ENCODE measurements at places on chromosomes 6 and 20.

GRCh38 chr6:27374824-27375612 is 13.5 kb upstream of the ZNF391 start:
- DNase-seq: peak; percentile 23

GRCh38 chr6:167572841-167573271 is 248.0 kb downstream of the TTLL2 start:
- no peak for DNase-seq

- DNase-seq: no peak
These were observed 28.7 kb downstream of the COL11A2 start for GRCh38 chr6:33163540-33163939.

GRCh38 chr6:7389162-7389450 is 436 bp downstream of the CAGE1 start:
- DNase-seq: peak; percentile 31

GRCh38 chr6:134983823-134984222 is 33.9 kb upstream of the ALDH8A1 start:
- no peak for DNase-seq

DNA sequence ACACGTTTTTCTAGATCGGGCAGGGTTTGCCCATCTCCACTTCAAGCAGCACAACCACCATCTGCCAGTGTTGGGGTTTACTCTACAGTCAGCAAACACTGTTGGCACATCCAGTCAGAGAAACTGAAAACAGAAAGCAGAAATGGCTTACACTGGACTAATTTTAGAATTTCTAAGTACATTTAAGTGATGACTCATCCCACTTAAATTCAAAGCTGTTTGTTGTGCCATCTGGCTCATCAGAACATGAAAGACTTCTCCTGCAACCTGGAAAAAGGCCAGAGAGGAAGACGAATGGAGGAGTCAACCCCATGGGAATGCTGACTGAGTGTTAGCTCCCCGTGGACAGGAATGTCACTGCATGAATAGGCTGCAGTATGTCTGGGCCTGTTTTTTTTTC is 21.8 kb downstream of the FAM209B start:
- DNase-seq: no peak

DNA sequence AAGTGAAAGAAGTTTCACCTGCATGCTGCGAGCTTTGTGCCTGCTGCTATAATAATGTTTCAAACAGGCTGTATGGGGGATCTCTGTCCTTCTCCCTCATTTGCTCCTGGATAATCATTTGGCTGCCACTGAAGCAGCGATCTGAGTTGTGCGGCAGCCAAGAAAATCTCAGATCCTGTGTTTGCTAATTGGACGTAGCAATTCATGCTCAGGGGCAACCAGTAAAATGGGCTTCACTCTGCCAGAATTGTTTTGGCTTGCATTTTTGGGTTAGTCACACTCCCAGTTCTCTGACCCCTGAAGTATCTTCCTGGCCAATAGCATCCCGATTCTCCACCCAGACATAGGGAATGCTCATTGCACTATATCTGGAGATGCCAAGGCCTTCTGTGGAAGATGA is 13.7 kb upstream of the STXBP5 start:
- DNase-seq: no peak

DNA sequence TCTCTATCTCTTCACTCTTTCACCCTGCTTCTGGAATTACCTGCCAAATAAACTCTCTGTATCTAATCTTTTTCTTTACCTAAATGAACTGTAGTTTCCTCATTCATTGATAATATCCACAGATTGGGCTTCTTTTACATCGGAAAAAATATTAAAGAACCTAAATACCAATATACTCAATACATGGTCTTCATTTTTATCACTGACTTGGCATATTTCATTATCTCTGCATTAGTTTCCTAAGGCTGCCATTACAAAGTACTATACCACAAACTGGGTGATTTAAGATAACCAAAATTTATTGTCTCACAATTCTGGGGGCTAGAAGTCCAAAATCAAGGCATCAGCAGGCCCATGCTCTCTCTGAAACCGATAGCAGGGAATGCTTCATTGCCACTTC is 411.9 kb upstream of the SPTLC3 start:
- no peak for DNase-seq

DNA sequence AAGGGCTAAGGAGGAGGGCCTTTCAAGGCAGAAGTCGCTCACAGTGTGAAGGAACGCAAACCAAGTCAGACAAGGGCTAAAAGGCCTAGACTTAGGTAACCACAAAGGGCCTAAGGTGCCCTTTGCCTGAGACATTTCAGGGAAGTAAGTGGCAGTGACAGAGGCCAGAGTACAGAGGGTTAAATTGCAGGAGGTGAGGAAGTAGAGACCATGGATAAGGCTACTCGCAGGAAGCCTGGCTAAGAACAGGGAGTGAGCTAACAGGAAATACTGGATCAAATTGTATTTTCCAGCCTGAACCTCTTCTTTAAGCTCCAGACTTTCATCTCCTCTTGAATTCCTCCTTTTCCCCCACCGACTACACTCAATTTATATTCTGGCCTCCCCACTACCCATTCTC is 16.6 kb downstream of the ZHX3 start:
- DNase-seq: no peak

DNA sequence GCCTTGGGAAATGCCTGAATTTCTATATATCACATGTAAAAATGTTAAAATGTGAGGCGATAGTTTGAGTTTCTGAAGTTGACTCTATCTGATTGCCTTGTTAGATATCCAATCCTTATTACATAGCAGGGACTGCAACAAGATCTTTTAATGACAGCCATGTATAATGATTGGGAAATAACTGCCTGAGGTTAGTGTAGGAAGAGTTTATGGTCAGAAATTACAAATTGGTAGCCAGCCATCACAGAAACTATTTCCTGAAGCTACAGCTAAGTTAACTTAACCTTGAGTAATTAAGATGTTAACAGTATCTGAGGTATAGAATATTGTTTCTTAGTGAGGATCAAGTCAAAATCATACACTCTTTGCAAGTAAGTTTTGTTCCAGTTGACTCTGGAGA is 41.0 kb downstream of the AKIRIN2 start:
- no peak for DNase-seq

GRCh38 chr6:161361529-161361928 is 87.7 kb upstream of the AGPAT4 start:
- DNase-seq: no peak

GRCh38 chr6:41767112-41767833 is 12.4 kb downstream of the FRS3 start:
- DNase-seq: no peak

GRCh38 chr6:87922196-87922946 is 125.3 kb upstream of the SPACA1 start:
- no peak for DNase-seq

DNA sequence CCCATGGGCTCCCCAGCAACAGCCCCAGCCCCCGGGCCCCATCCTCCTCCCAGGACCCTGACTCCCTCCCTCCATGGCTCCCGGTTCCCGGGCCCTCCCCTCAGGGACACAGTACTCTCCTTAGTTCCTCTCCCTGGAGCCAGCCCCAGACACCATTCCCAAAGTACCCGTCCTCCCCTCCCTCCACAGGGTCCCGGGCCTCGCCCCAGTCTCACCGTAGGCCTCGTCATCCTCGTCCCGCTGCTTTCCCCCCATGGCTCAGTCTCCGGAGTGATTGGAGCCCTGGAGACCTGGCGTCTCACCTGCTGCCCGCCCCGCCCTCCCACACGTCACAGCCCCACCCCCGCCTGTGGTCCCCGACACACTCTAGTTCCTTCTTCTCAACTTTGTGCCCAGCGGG is at the start of gene SLC44A4:
Gene SLC44A4 (minus strand): TSS at position 272 of the 400 bp plus-strand sequence. CDS start 17 bp downstream, at position 255.
- no peak for DNase-seq

DNA sequence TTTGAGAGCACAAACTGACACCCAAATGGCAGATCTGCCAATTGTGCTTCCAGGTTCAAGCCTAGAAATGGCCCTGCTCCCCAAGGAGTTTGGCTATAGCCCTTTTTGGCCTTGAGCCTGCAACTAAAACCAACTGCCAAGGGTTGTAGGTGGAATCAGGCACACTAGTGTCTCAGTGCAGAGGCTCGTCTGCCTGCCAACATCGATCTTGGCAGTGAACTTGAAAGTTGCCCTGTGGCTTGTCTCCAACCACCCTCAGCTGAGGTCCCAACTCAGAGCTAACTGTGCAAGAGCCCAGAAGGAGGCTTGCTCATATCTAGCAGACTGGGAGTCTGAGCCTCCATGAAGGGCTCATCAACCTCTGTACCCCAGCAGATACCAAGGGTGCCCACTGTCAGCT is 92.7 kb upstream of the GLP1R start:
- DNase-seq: no peak

GRCh38 chr6:124355146-124355545 is 551.5 kb downstream of the NKAIN2 start:
- DNase-seq: no peak

All from thoracic aorta (tissue), 2 donors.